SK-N-SH treated with all-trans-retinoic acid at 6 μM for 48 hours (cell line): ENCODE measurements at places on chromosomes 1 and 21.

- ATAC-seq = peak; percentile 6; the same call in 1 of the 3 replicates
These were observed 224.8 kb upstream of the KCNK2 start for GRCh38 chr1:214857716-214858115.

DNA sequence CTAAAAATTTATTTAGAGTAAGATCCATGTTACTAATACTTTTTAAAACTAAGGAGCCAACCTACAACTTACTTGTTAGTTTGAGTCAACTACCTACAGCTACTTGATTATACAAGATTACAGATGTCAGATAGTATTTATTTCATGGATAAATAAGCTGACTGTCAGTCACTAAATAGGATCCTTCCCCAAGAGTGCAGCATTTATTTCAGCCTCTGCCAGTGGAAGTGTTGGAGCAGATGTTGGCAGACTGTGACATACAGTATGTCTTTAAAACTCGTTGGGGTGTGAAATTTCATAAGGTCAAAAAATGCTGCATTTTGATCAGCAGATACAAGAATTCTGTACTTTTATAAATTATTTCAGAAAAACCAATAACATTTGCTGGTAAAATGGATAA, 156.2 kb downstream of the AKT3 start:
- no peak for ATAC-seq

GRCh38 chr1:198662821-198663220, 24.0 kb downstream of the PTPRC start:
- no peak for ATAC-seq

DNA sequence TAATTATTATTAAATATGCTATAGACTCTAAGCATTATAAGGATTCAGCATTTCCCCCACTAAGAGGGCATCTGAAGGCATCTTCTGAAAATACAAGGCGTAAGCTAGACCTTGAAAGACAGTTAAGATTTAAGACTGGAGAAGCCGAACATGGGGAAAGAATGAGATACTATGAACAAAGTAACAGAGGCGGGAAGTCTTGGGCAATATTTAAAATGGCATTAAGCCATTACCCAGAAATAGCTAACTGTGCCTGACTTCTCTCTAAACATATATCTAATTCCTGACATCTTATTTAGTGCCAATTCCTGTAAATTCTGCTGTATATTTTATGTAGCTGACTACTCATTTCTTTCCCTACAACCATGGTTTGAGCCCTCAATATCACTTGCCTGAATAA, 20.9 kb downstream of the DPH5 start:
- ATAC-seq = no peak

GRCh38 chr1:117164209-117164608, 42.7 kb upstream of the TRIM45 start:
- no peak for ATAC-seq

DNA sequence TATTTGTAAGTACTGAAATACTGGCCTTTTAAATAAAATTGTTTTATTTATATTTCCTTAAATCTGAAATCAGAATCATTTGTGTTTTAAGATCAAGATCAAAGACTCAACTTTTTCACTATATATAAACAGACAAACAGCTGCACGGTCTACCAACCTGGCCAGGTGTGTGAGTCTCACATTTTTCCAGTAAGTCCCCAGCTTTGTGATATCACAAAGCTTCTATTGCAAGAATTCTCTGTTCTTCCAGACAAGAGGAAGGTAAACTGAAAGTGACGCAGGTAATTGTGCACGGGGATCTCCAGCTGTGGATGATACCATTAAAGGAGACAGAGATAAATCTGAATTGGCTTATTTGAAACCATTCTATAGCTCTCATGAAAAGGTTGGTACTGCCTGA, 41.2 kb upstream of the CYP2J2 start:
- ATAC-seq = no peak

DNA sequence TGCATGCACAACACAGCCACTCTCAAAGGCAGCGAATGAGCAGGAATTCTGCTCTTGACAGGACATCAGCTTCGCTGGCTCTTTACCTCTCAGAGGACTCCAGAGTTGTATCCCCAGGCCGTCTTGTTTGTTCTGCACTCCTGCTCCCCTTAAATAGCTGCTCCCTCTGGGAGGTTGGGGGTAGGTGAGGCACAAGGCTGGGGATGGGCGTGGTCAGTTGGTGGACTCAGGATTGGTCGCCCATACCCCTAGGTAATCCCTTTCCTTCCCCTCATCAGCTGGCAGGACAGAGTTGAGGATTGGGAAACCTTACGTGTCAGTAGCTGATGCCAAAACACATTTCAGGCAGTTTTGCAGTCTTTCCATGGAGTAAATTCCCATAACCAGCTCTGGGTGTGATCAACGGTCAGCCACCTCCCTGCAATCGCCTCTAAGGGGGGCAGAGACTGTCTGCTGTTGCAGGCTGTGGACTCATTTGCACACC, at the start of gene PLA2G2A:
TSS of gene PLA2G2A (minus strand) at position 125 of the 484 bp plus-strand sequence. CDS start 845 bp downstream, outside the sequence.
- no peak for ATAC-seq

DNA sequence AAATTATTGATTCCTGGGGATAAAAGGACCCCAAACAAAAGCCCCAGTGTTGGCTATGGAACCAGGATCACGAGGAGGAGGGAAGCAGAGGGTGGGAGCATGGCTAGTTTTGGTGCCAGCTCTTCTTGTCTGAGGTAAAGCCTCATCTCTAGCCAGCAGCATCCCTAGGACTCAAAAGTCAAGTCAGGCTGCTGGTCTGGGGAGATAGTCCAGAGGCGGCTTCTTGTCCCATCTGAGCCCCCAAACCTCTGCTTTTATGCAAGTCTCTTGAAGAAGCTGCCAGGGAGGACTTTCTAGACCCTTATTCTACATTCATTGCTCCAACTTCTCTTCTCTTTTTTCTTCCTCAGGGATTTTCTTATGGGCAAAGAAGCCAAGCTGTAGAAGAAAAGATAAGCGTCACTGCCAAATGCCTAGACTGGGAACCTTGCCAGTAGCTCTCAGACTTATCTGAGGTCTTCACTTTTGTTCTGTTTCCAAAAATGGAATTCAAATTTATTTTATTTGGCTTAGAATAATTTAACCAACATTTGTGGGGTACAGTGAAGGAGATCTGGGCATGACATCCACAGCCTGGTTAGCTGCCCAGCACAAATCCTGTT, 6.9 kb upstream of the ANKRD35 start:
- peak; percentile 27 for ATAC-seq

- ATAC-seq = peak; percentile 60
These were observed 179.6 kb upstream of the ESRRG start for GRCh38 chr1:216902669-216903381.

DNA sequence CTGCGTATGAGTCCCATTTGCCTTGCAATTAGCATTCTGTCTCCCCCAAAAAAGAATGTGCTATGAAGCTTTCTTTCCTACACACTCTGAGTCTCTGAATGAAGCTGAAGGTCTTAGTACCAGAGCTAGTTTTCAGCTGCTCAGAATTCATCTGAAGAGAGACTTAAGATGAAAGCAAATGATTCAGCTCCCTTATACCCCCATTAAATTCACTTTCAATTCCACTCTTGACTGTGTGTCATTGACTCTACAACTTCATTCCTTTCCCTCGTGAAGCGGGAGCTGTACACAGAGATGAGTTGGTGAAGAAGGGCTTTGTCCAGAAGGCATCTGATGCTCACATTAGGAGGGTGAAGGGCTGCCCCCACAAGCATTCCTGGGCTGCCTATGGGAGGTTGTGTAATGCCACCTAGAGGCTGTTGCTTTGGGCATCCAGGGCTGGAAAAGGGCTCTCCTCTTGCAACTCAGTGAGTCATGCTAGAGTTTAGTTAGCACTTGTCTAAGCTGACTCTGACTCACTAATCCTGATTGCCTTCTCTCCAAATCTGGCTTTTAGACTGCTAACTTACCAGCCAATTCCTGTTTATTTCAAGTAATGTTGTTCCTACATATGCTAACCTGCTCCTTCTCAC, 1.8 kb downstream of the SPRR1B start:
- peak; percentile 98 for ATAC-seq

DNA sequence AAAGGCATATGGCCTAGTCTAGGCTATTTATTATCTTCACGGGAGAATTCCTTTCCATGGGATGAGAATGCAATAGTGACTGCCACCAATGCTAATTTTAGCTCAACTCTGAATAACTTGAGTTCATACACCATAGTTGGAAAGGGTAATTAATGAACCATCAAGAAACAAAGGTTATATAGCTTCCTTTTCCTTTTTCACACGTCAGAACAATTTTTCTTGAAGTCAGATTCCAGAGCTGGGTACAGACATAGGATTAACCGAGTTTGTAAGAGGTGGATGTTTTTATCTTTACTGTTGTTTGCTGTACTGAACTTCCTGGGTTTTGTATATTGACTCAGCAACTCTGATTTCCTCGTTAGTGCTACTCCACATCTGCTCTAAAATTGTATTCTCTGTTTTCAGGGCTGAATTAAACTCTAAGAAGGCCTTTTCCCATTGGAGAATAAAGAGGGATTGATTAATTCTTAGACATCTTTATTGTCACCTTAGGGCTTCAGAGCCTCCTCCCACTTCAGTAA, 262.0 kb downstream of the NUF2 start:
- no peak for ATAC-seq

DNA sequence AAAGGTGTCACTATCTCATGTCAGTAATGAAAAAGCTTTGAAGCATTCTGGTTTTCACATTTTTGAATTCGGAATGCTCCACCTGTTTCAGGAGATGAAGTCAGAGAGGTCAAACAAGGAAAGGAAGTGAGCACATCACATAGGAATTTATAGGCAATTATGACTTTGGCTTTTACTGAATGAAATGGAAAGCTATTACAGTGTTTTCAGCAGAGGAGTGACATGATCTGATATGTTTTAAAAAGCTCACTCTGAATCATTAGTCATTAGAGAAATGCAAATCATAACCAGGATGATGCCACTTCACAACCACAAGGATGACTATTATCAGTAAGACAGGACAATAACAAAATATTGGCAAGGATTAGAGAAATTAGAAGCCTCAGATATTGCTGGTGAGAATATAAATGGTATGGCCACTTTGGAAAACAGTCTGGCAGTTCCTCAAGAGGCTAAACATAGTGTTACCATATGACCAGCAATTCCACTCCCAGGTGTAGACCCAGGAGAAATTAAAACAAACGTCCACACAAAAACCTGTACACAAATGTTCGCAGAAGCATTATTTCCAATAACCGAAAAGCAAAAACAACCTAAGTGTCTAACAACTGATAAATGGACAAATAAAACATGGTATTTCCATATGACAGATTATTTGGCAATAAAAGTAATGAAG, 7.5 kb downstream of the TAF1A start:
- ATAC-seq = peak; percentile 54; the same call in 2 of the 3 replicates

- ATAC-seq = no peak
These were observed 72.9 kb downstream of the SKI start for GRCh38 chr1:2300851-2301606.

DNA sequence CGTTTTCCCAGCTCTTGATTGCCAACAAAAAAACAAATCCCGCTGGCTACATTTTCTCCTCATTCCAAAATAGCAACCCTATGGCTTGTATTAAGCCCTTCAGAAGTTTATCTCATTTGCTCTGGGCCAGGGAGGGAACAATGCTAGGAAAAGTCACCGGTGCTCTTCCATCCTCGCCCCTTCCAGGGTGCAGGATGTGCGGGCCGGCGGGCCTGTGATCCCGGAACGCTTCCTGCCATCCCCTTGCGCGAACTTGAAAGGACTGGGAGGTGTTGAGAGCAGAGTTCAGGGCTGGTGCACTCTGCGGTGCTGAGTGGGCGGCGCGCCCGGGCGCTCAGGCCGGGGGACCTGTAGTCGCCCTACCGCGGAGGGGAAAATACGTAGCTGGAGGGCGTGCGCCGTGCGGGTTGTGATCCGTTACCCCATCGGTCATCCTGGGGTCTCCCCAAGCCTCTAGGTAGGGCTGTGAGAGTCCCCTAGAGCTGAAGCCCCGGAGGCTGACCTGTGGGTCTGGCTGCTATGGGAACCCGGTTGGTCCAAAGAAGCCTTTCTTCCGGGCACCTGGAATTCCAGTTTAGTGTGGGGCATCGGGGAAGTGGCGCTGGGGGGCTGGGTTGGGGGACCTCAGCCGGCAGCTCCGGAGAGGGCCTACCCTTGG, 13.1 kb downstream of the NR5A2 start:
- no peak for ATAC-seq

- ATAC-seq = no peak
These were observed 45.3 kb upstream of the SAMSN1 start for GRCh38 chr21:14591377-14591776.

DNA sequence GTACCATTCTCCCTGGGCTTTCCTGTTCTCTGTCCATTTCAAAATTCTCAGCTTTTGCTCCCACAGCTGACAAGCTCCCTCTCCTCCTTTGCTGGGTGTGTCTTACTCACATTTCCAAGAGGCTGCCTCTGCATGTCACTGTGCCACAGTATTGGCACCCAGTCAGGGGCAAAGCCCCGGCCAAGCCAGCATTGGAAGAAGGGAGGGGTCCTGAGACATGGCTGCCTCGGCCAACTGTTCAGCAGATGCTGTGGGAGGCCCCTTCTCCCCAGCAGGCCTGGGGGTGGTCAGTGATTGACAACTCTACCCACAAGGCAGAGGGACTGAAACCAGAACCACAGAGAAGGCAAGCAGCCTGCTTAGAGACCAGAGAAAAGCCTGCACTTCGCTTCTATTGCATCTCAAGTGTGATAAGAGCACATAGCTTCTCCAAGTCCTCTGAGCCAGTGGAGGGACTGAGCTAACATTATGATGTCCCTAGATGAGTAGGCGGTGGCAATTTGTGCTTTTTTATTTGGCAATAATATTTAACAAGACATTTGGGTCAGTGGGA, 294.1 kb downstream of the SIPA1L2 start:
- no peak for ATAC-seq

DNA sequence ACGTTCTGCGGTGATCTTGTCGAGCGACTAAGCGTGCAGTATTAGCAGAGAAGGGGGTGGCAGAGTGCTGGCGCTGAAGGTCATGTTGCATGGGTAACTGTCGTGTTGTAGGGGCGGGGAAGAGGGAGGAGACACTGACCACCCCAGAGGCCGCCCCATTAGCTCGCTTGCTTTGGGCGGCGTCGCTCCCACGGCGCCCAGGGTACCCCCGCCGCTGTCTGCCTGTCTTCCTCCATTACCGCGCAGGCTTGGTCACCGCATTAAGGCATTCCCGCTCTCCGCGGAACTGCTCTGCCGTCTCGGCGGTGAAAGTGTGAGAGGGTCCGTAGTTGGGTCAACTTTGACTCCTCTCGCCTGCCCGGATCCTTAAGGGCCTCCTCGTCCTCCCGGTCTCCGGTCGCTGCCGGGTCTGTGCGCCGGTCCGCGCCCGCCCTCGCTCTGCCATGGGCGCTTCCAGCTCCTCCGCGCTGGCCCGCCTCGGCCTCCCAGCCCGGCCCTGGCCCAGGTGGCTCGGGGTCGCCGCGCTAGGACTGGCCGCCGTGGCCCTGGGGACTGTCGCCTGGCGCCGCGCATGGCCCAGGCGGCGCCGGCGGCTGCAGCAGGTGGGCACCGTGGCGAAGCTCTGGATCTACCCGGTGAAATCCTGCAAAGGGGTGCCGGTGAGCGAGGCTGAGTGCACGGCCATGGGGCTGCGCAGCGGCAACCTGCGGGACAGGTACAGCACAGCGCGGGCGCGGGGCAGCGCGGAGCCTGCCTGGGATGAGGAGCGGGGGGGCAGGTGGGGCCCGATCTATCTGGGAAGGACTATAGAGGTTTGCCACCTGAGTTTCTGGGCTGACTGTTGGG, at the start of gene MTARC2:
TSS of gene MTARC2 (plus strand) at position 234 of the 846 bp plus-strand sequence. CDS start at position 444, 210 bp downstream.
- peak; percentile 96 for ATAC-seq

GRCh38 chr1:38546636-38547035, 312.9 kb downstream of the RRAGC start:
- no peak for ATAC-seq
